ENCODE measurements at places on chromosomes 12 and 14.

- DNase-seq = no peak
Observed at GRCh38 chr12:53700567-53700966, 24.7 kb upstream of the ATP5MC2 start.

- DNase-seq = no peak
Observed at GRCh38 chr12:5014269-5014668, 29.4 kb upstream of the KCNA5 start.

DNA sequence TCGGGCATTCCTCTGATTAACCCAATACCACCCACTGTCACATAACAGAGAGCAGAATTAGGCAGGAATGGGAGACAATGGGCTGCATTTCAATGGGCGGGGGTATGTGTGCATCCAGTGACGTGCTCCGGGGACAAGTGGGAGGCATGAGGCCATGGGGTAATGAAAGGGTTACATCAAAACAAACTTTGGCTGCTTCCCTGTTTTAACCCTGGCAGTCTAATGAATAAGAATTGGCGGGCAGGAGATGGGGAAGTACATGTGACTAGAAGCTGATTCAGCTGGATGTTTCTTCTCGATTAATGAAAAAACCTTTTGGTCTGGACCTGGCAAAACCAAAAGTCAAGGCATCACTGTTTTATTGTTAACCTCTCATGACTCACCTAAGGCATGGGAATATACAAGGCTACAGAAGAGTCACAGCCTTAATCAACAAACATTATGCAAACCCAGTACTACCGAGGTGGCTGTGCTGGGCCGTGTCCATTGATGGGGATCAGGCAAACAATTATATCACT lies 44.2 kb downstream of the SOCS2 start:
- DNase-seq = no peak

- DNase-seq = no peak
Observed at GRCh38 chr12:2333491-2334195, 280.9 kb downstream of the CACNA1C start.

DNA sequence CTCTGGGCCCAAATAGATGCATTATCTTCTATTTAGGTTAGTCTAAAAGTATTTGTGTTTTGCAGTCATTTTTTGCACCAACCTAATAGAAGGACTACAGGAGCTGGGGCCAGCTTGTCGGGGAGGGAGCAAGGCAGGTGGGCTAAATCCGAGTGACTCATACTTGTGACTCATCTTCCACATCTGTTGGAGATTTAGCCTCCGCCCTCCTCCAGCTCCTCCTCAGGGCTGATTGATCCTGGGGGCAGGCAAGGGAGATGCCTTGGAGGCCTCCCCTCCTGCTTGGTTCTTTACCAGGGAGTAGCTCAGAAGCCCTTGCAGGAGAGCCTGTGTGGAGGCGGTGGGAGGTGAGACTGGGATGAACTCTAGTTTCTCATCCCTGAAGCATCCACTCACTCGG lies 27.9 kb downstream of the RHOF start:
- peak; percentile 54 for DNase-seq

- DNase-seq = no peak
Observed at GRCh38 chr12:27133022-27133590, 50.7 kb upstream of the C12orf71 start.

DNA sequence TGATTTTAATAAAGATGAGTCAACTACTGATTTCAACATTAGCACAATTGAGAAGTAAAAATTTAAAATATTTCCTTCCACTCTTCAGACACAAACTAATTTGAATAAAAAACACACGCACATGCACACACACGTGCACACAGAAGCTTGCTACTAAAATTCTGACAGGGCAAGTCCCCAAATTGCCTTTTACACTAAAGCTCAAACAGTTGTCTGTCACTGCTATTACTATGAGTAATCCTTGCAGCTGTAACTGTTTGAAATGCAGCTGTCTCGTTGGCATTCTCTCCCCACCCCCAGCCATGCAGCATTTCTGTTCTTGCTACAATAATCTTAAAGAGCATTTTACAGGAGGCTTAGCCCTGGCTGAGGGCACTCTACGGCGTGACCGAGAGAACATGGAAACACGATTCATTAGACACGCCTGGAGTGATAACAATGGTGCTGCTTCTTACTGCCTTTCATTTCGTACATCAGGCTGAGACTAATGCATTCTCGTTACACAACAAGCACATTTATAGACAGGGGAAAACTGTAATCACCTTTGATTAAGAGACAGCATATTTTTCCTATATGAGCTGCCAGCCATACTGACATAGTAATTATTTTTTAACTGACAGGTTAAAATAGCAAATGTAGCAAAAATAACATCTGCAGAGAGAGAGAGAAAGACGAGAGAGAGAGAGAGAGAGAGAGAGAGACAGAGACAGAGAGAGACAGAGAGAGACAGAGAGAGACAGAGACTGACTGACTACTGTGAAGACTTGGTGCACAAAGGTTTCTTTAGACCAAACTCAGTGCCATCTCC lies 153.8 kb downstream of the MED13L start:
- no peak for DNase-seq

- DNase-seq = no peak
Observed at GRCh38 chr14:30906752-30907658, 32.6 kb downstream of the COCH start.
